ENCODE measurements at places on chromosomes 13 and 19. TPM values are rescaled to one million over a fixed set of nuclear protein-coding genes. Genes with fewer than 3 reads are reported as not detected.

The ZNF708 gene
- 14.5 TPM for polyA plus RNA-seq

The RXFP2 gene
- 0.65 TPM for polyA plus RNA-seq

The ZBTB32 gene
- 0.42 TPM for polyA plus RNA-seq

The CEACAM21 gene
- polyA plus RNA-seq, result 1.8 TPM

The HCN2 gene
- 0.18 TPM for polyA plus RNA-seq

The S1PR5 gene
- polyA plus RNA-seq, result 1.6 TPM

The ZNF132 gene
- polyA plus RNA-seq, result 11.9 TPM

The ATP1A3 gene
- polyA plus RNA-seq, result 0.87 TPM
